ENCODE measurements at places on chromosomes 6 and 20. TPM values are rescaled to one million over a fixed set of nuclear protein-coding genes. Genes with fewer than 3 reads are reported as not detected.

DNA sequence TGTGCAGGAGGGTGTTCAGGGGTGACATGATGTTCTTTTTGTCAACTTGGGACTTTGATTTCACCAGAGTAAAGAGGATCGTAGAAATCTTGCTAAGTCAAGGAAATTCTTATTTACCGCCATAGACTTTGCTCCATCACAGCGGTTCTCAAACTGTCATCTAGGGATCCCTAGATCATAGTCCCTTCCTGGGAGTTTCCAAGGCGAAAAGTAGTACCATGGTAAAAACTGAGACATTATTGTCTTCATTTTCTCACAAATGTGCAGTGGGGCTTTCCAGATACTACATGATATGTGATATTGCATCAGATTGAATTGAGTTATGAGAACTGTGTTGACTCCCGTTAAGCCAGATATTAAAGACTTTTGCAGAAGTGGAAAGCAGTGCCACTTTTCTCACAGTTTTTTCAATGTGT is 79.7 kb downstream of the JARID2 start:
- H3K36me3 ChIP-seq: peaks cover 7% of the 10 kb centered on the region
- H3K4me1 ChIP-seq: peaks cover 72% of the 10 kb centered on the region
- H3K4me3 ChIP-seq: no peak overlapping the region
- H3K27me3 ChIP-seq: no peaks in the 10 kb centered on the region

GRCh38 chr6:7268816-7269555 is 44.0 kb downstream of the SSR1 start:
- DNase-seq: no peak
- H3K27ac ChIP-seq: no peak overlapping the region
- H3K27me3 ChIP-seq: no peaks in the 10 kb centered on the region
- H3K4me1 ChIP-seq: no peaks in the 10 kb centered on the region
- no peak overlapping the region for H3K4me3 ChIP-seq
- no peaks in the 10 kb centered on the region for H3K36me3 ChIP-seq

DNA sequence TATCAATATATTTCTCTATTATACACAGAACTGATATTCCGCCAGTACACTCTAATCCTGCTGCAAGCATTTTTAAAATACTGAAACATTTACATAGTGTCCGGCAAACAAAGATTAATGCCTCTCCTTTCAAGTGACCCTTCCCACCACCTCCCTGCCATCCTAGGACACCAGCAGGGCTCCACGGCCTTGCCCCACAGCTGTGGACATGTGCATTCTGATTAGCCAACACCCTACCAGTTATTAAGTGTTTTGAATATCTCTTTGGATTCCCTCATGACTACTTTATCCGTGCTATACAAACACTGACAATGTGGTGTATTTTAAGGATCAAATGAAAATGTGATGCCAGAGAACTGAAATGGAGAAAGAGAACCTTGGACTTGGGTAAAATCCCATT is 615.1 kb downstream of the KIF16B start:
- H3K27ac ChIP-seq: no peak overlapping the region
- no peaks in the 10 kb centered on the region for H3K4me1 ChIP-seq
- H3K27me3 ChIP-seq: no peaks in the 10 kb centered on the region
- no peak overlapping the region for H3K4me3 ChIP-seq

DNA sequence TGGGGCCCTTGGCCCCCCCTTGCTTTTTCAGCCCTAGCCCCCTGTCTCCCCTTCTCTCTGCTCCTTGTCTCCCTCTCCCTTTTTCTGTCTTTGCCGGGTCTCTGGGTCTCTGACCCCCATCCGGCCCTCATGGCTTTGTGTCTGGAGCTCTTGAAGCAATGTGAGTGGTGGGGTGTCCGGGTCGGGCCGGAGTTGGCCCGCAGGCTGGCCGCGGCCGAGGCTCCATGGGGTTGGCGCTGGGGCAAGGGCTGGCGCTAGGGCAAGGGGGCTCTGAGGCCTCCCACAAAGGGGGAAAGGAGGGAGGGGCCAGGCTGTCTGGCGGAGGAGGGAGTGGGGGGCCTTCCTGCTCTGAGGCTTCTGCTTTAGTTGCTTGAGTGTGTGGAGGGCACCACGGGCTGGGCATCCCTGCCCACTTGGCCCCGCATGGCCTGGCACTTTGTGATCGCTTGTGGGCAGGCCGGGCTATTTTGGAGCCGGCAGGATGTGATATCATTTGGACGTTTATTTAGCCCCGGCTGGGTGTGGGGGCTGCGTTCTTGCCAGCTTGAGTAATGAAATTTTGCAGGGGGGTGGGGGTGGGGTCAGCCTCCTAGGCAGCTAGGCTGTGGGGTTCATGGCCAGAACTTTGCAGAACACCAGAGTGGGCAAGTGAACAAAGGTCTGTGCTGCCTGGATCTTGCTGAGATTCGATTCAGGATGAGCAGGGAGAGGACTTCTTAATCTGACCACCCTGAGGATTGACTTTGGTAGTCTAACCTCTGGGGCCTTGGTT is 78.7 kb upstream of the MYL9 start:
- peaks cover 6% of the 10 kb centered on the region for H3K36me3 ChIP-seq
- peak; percentile 24 for DNase-seq
- H3K27me3 ChIP-seq: no peaks in the 10 kb centered on the region
- peaks cover 65% of the 10 kb centered on the region for H3K4me1 ChIP-seq

DNA sequence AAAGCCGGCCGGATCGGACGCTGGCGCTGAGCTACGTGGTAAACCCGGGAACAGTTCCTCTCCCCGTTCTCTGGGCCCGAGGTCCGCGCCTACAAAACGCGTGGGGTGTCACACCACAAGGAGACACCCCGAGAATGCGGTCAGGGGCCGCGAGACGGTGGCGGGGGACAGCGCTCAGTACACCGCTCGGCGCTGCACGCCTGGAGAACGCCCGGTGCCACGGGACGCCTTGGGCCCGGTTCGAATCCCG is 670 bp downstream of the NCOA5 start:
- H3K4me3 ChIP-seq: peak overlapping the region; percentile 84
- peak overlapping the region; percentile 82 for H3K27ac ChIP-seq
- peaks cover 35% of the 10 kb centered on the region for H3K4me1 ChIP-seq

GRCh38 chr20:38092915-38093314 is 59.4 kb downstream of the RPRD1B start:
- H3K4me1 ChIP-seq: peaks cover 41% of the 10 kb centered on the region
- H3K36me3 ChIP-seq: peaks cover 27% of the 10 kb centered on the region
- no peaks in the 10 kb centered on the region for H3K27me3 ChIP-seq
- no peak for DNase-seq
- no peak overlapping the region for H3K4me3 ChIP-seq

The PLTP gene
- total RNA-seq: 2.8 TPM

GRCh38 chr6:139433631-139434419 is 59.4 kb upstream of the CITED2 start:
- peaks cover 2% of the 10 kb centered on the region for H3K4me1 ChIP-seq
- DNase-seq: no peak
- H3K27me3 ChIP-seq: no peaks in the 10 kb centered on the region
- H3K36me3 ChIP-seq: no peaks in the 10 kb centered on the region
- no peak overlapping the region for H3K4me3 ChIP-seq

The GSTA3 gene
- not detected for total RNA-seq

The TMEM244 gene
- not detected for total RNA-seq

DNA sequence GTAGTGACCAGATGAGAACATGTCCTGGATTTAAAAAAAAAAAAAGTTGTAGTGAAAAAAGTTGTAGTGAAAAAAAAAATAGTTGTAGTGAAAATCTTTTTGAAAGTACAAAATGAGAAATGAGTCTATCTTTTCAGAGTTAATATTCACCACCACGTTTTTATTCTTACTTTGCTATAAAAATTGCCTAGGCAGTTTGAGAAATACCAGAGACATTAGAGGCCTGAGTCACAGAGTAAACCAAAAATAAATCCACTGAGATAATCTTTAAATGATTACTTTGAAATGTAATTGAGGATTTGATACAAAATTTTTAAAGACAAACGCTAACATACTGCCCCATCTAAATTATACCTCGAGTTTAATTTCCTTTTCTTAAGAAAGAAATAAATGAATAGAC is 101.2 kb upstream of the TIAM2 start:
- no peaks in the 10 kb centered on the region for H3K4me1 ChIP-seq
- no peak overlapping the region for H3K4me3 ChIP-seq
- H3K27me3 ChIP-seq: no peaks in the 10 kb centered on the region
- no peaks in the 10 kb centered on the region for H3K36me3 ChIP-seq
- no peak for DNase-seq

DNA sequence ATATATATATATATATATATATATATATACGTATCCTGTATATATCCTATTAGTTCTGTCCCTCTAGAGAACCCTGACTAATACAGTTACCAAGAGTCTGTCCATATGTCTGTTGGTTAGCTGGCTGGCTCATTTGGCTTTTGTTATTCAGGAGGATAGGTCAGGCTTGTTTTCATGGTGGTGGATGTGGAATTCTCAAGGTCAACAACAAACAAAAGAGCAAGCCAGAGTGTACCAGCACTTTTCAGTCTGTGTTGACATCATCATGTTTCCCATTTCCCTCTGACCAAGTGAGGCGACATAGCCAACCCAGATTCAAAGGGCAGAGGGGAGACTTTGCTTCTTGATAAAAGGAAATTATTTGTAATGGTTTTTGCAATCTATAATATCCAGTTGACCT is 88.5 kb upstream of the PTCHD4 start:
- no peaks in the 10 kb centered on the region for H3K27me3 ChIP-seq
- no peak overlapping the region for H3K4me3 ChIP-seq
- no peaks in the 10 kb centered on the region for H3K36me3 ChIP-seq
- no peak for DNase-seq
- no peaks in the 10 kb centered on the region for H3K4me1 ChIP-seq

GRCh38 chr6:43250992-43251373 is 7.7 kb downstream of the TTBK1 start:
- peaks cover 32% of the 10 kb centered on the region for H3K4me1 ChIP-seq
- no peak for DNase-seq
- peaks cover 26% of the 10 kb centered on the region for H3K27me3 ChIP-seq
- H3K27ac ChIP-seq: no peak overlapping the region
- H3K4me3 ChIP-seq: no peak overlapping the region
- no peaks in the 10 kb centered on the region for H3K36me3 ChIP-seq

DNA sequence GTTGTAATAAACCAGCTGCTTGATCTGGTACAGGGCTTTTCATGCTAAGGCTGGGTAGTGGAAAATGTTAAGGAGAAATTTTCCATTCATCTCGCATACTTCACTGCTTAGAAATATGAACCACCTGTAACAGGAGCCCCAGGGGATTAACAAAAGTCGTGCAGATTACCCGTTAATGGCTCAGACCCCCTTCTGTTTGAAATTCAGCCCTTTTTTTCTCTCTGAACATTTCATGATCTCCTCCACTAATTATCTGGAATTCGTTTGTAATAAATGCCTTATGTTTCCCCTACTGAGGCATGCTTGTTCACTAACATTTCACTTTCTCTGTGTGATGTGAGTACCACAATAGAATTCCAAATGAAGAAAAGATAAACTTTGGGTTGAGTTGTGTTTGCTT is 336.4 kb upstream of the HSF2 start:
- H3K4me3 ChIP-seq: no peak overlapping the region
- no peaks in the 10 kb centered on the region for H3K36me3 ChIP-seq
- no peak overlapping the region for H3K27ac ChIP-seq
- H3K4me1 ChIP-seq: no peaks in the 10 kb centered on the region

DNA sequence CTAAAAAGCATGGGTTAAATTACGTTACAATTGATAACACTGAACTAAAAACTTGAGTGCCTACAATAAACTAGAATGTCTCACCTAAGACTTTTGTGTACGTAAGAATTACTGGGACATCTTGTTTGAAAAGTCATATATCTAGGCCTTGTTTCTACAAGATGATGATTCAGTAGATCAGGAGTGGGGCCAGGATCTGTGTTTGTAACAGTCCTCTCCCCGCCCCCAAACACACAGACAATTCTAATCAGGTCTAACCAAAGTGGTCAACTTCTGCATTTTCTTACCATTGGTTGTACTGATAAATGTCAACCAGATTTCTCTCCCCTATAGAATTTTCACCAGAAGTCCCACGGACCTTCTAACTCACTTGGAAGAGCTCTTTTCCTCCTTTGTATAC is 56.9 kb downstream of the RAMACL start:
- no peak for DNase-seq
- H3K27ac ChIP-seq: no peak overlapping the region
- H3K4me1 ChIP-seq: no peaks in the 10 kb centered on the region

DNA sequence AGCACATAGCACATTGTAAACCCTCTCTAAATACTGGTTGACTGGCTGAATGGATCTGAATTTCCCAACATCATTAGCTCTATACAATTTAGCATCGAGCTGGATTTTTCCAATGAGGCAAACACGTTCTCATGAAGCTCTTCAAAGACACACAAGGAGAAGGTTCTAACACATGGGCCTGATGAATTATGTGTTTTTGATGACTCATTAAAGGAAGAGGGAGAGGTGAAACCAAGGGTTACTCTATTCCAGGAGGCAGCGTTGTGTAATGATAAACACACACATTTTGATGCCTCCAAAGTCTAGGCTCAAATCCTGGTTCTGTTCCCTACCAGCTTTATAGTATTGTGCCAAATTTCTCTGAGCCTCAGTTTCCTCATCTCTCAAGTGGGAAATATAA is 84.3 kb downstream of the PFDN4 start:
- no peaks in the 10 kb centered on the region for H3K4me1 ChIP-seq
- DNase-seq: no peak
- H3K4me3 ChIP-seq: no peak overlapping the region
- no peaks in the 10 kb centered on the region for H3K36me3 ChIP-seq

- H3K27ac ChIP-seq: no peak overlapping the region
- DNase-seq: no peak
- H3K4me1 ChIP-seq: no peaks in the 10 kb centered on the region
- H3K36me3 ChIP-seq: no peaks in the 10 kb centered on the region
These were observed 57.8 kb upstream of the ZFAND3 start for GRCh38 chr6:37761554-37762271.
